CD4-positive, CD25-positive, alpha-beta regulatory T cell (primary cell): ENCODE measurements at places on chromosomes 5 and 9. TPM values are rescaled to one million over a fixed set of nuclear protein-coding genes. Genes with fewer than 3 reads are reported as not detected.

The BRD8 gene
- total RNA-seq: 20.9 TPM

The ARHGEF39 gene
- total RNA-seq: 0.84 TPM

The JAKMIP2 gene
- total RNA-seq: 2.9 TPM

The GLRA1 gene
- total RNA-seq: not detected

The ZNF883 gene
- 0.52 TPM for total RNA-seq

The RASEF gene
- total RNA-seq: not detected

The QRFP gene
- total RNA-seq: not detected

GRCh38 chr5:158952248-158952545 is 147.5 kb downstream of the EBF1 start:
- DNase-seq: no peak

GRCh38 chr9:113955076-113955752 is 79.1 kb downstream of the ZNF618 start:
- DNase-seq: no peak

DNA sequence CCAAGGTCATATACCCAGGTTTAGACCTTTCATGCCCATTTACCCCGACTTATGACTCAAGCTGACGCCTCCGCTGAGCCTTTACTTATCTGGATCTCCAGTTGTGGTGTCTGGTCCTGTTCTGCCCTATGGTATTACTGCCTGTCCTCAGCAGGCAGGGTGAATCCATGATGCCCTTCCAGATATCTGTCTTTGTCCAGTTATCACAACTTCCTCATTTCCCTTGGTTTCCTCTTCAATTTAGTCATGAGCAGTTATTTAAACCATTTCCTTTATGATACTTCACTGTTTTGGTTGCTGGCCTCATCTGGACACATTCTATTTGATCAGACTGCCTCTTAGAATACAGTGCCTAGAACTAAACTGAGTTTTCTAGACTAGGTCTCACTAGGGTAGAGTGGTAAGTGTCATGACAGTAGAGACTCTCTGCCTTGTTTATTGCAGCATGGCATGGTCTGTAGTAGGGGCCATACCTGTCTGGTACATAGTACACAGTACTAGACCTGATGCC is 93.3 kb downstream of the MELK start:
- DNase-seq: no peak

DNA sequence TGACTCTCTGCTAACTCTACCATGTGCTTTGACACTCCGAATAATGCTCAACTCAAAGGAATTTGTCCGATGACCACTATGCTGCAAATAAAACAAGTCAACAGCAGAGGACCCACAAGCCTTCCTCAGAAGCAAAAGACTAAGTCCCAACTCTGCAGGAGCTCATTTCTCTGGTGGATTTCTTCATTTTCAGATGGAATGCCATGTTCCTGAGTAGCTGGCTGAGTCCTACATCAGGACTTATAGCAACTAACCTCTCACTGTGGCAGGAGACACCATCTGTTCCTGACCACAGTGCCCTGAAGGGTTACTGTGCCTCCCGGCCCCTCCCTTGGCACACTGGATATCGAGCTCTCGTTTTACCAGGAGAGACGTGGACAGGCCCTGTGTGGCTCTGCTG is 20.8 kb downstream of the LHFPL2 start:
- no peak for DNase-seq

- DNase-seq: peak; percentile 23
These were observed 41.9 kb upstream of the AGXT2 start for GRCh38 chr5:35089334-35090314.

DNA sequence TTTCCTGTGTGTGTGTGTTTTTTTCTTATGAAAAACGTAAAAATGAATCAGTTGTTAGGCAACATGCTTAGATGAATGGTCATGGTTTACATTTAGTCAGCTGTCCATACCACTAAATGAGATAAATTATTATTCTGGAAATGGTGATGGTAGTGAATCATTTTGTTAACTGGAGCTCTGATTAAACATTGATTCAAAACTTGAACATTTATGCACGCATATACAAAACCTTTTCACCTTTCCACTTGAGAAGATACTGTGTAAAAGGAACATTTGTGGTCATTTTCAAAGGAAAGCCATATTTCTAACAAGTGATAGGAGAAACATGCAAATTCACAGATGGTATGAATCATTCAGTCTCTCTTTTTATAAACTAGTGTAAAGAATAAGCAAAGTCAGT is 162.0 kb downstream of the SLC25A46 start:
- no peak for DNase-seq

DNA sequence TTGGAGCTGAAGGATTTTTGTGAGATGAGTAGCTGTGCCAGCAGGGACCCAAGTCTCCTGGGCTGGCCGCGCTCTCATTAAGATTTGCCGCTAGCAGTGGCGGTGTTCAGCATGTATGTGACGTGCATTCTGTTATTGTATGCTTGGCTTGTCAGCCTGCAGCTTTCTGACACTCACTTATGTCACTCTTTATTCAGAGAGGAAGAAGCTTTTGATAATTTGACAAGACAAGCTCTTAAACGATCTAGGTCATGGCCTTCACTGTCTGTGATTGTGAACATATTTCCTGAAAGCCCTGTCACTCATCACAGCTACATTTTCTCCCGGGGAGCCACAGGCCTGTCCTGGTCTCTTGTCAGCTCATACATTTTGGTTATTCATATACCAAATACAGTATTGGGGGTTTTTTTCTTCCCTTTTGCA is 98.2 kb upstream of the GRHPR start:
- no peak for DNase-seq

DNA sequence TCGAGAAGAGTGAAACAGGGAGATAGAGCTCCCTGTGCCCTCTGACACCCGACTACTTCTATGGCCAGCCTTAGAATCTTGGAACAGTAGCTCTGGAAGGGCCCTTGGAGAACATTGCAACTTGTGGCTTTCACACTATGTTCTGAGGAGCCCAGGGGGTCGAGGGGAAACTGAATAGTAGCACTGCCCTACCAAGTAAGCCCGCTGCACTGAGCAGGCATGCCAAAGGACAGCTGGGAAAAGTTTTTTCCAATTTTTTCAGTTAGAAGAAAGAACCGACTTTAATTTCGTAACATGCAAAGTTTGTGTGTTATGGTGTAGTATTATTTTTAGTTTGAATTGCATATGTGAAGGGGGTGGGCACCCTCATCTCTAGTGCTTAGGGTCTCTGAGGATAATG is 10.9 kb downstream of the SMIM3 start:
- no peak for DNase-seq

GRCh38 chr9:19085295-19085694 is 17.4 kb downstream of the HAUS6 start:
- DNase-seq: peak; percentile 67

- no peak for DNase-seq
These were observed 143.4 kb downstream of the EPB41L4A start for GRCh38 chr5:112275671-112276070.

DNA sequence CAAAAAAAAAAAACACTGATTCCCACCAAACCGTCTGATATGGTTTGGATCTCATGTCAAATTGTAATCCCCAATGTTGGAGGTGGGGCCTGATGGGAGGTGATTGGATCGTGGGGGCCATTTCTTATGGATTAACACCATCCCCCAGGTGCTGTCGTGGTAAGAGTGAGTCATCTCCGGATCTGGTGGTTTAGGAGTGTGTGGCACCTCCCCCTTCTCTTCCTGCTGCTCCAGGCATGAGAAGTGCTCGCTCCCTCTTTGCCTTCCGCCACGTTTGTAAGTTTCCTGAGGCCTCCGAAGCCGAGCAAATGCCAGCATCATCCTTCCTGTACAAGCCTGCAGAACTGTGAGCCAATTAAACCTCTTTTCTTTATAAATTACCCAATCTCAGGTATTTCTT is 45.2 kb downstream of the HSD17B3 start:
- DNase-seq: no peak

DNA sequence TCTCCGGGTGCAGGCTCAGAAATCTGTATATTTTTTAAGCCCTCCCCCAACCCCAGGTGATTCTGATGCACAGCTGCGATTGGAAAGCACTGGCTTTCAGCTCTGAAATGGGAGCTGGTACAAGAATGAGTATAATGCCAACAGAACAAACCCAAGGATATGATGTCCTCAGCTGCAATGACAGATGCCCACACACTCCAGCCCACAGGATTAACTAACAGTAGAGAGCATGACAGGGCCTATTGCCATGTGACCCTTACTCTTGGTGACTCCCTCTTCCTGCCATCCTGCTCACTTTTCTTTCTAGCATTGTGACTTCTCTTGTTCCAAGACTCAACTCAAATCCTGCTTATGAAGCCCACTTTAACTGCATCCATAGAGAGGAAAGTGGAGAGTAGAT is 174.5 kb downstream of the FGF18 start:
- no peak for DNase-seq

DNA sequence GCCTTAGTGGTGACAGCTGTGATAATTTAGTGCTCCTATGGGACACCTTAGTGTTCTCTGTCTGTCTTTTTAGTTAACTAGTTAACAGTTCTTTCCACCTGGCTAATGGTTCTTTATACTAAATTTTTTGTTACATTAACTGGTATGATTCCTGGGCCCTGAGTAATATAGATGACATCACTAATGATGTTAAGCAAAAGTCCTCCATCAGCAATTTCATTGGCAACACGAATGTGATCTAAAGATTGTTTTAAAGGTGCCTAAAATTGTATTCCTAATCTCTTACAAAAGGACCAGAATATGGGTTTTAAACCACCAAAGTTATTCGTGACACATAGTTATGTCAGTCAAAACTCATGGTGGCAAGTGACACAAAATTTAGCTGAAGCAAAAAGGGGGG is 235.3 kb downstream of the TENT4A start:
- no peak for DNase-seq

DNA sequence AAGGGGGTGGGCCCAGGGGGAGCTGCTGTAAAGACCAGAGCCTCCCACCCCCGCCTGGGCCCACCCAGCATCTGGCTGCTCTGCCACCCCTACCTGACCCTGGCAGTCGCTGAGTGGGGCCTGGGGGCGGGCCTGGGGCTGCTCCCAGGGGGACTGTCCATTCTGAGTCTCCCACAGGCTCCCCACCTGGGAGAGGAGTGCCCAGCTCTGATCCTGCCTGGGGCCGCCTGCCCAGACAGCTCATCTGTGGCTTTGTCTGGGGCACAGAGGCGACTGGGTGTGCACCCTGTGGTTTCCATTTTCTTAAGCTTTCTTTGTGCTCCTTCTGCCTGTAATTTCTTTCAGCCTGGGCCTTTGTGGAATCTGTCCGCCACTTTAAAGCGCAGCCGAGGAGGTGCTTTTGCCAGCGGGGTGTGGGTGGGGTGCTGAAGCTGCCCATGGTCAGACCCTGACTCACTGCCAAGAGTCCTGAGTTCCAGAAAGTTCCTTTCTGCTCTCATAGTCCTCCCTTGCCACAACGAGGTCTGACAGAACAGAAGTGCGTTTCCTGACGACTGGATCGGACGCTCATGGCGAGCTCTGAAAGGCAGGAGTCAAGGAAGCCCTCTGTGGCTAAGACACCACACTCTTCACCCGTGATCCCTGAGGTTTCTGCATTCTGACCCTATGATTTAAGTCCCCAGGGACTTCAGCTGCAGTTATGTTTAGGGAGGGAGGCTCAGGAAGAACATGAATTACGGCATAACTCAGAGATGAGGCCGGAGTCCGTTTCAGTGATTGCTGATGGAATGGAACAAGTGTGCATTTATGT is 225.0 kb downstream of the FANCC start:
- DNase-seq: no peak

- DNase-seq: no peak
These were observed 86.6 kb downstream of the PPARGC1B start for GRCh38 chr5:149816661-149817060.

DNA sequence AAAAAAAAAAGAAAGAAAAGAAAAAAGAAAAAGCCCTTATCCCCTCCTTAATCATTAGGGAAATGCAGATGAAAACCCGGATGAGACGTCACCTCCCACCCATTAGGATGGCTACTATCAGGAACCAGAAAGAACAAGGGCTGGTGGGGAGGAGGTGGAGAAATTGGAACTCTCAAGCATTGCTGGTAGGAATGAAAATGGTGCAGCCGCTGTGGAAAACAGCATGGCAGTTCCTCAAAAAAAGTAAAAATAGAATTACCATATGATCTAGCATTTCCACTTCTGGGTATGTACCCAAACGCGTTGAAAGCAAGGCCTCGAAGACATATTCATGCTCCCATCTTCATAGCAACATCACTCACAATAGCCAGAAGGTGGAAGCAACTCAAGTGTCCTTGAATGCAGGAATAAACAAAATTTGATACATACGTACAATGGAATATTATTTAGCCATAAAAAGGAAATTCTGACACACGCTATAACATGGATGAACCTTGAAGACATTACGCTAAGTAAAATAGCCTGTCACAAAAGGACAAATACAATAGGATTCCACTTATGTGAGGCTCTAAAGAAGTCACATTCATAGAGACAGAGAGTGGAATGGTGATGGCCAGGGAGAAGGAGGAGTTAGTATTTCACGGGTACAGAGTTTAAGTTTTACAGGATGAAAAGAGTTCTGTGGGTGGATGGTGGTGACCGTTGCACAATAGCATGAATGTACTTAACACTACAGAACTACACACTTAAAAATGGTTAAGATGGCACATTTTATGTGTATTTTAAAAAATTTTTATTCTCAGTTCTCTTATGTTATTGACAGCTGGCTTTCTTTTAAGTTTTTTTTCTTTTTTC is 166.8 kb upstream of the IER5L start:
- DNase-seq: no peak

GRCh38 chr5:145774442-145774841 is 60.7 kb downstream of the PRELID2 start:
- DNase-seq: no peak

DNA sequence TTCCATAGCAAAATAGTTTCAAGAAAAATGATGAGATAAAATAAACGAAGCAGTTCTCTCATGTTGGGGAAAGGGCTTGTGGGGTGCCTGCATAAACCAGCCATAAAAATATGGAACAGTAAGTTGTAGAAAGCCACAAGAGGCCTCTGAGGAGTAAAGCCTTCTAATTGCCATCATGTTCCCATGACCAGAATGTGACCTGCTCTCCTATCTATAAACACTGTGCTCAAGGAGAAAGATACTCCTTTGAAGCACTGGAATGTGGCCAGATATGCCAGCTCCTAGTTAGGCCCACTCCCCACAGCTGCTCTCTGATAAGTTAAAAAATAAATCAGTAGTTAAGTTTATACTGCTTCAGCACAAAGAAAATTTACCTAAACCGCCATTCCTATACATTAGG is 65.8 kb downstream of the SETX start:
- DNase-seq: no peak

DNA sequence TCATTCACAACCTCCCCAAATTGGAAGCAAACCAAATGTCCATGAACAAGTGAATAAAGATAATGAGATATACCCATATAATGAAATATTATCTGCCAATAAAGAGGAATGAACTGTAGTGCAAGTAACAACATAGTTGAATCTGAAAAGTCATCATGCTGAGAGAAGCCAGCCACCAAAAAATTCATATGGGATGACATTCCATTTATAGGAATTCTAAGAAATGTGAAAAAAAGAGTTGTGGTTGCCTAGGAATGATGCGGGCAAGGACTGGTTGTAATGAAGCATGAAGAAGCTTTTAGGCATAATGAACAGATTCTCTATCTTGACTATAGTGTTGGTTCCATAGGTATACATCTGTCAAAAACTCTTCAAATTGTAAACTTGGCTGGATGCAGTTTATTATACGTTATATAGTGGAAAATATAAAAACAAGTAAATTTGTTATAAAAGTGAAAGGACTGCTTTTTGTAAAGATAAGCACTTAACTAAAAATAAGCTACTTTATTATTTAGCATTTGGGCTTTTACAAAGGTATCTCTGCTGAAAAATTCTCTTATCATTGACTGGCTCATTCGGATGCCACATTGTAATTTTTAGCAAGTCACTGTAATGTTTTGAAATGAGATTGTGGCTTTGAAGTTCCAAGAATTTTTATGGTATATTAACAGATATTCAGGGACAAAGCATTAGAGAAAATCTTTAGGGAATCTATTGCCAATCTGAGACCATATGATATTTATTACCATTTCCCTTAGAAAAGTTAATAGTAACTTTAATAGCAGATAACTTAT is 21.2 kb upstream of the TTC23L start:
- DNase-seq: no peak
